ENCODE measurements at places on chromosomes 5 and 9.

DNA sequence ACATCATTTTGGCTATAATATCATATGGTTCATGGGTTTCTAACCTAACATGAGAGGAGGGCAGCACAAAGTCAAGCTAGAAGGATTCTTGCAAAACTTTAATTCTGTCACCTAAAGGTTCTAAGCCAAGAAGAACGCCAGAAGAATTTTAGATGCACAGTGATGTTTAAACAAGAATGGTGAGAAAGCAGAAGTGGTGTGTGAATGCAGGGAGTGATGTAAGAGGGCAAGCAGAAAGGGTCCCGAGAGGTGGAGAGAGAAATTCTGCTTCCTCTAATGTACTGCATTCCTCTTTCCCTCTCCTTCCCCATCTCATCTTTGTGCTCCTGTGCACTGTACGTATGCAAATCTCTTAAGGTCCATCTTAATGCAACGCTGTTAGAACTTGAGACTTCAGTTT is 2.1 kb upstream of the TRMO start:
- no peak for DNase-seq

- DNase-seq, result no peak
These were observed 12.9 kb upstream of the MOB3B start for GRCh38 chr9:27542508-27542907.

DNA sequence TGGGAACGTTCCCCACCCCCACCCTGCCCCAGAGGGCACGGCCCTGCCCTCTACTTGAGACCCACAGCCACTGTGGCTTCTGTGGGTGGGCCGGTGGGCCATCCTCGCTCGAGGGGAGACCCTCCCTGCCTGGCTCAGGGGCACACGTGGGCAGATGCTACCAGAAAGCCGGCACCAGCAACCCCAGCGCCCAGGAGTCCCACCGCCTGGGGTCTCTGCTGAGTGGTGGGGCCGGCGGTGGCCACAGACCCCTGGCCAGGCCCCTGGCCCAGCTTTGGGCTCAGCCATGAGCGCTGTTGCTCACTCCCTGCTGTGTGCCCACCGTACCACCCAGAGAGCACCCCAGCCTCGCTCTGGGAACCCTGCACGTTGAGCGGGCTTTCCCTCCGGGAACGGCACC is 16.5 kb upstream of the NRARP start:
- no peak for DNase-seq

- DNase-seq, result no peak
These were observed 121.7 kb downstream of the GLIS3 start for GRCh38 chr9:4177970-4178758.

DNA sequence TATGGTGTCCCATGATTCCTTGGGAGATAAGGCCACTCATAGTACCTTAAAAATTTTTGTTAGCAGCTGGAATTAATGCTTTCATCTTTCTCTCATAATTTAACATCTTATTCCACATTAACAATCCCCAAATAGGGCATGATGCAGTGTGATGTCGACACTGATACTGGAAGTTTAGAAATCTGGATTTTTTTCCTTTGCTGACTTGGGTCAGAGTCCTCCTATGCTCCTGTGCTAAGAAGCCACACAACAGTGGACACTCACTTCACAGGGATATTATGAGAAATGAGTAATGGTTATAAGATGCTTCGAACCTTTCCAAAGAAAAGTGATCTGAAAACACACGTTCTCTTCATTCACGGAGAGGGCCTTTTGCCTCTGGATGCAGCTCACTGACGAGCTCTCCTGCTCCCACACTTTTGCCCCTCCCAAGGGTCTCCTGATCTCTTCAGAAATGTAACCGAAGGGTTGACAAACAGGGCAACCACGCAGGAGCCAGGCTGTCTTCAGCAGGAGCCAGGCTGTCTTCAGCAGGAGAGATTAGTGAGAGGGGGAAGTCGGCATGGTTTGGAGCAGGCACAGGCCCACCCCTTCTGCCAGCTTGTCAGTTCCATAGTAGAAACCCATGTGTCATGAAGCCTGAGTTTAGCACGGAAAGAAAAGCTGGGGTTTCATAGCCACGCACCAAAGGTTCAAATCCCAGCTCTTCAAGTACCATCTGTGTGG is 247.8 kb downstream of the AOPEP start:
- DNase-seq, result no peak

GRCh38 chr9:135043345-135043744 is 44.1 kb upstream of the OLFM1 start:
- no peak for DNase-seq

- no peak for DNase-seq
These were observed 1.9 kb downstream of the ISOC1 start for GRCh38 chr5:129096382-129096991.

DNA sequence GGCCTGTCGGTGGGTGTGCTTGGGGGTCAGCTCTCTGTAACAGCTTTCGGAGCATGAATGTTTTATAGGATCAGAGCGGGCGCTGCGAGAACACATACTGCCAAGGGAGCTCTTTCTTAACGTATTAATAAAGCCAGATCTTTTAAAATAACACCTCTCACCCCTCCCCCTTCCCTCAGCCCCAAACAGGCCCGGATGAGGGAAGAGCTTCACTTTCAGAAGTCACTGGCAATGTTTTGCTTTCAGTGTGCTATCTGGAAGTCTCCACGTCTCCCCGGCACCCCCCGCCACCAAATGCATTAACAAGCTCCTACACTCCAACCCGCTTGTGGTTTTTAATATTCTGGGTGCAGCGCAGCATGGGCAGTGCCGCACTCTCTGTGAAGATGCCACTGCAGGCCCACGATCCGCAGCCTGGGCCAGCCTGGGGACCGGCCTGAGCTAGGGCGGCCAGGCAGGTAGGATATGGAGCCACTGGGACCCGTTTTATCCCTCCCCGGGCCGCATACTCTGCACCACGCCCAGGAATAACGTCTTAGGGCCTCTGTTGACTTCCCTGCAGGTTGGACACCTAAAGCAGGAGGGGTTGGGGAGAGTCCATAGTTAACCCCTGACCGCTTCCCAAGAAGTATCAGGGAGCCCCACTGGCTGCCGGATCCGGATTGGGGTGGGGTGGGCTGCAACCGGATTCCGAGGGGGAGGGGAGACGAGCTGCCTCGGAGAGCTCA is 12.6 kb downstream of the NR2F1 start:
- no peak for DNase-seq

GRCh38 chr9:133946840-133947486 is 45.2 kb downstream of the VAV2 start:
- DNase-seq, result no peak

- no peak for DNase-seq
These were observed 275.0 kb upstream of the SGCD start for GRCh38 chr5:156051972-156052371.
